AG04450 (cell line): ENCODE measurements at places on chromosomes 12 and 14.
A peak's percentile ranks its signal among the peaks of the same experiment; 100 is the strongest.

DNA sequence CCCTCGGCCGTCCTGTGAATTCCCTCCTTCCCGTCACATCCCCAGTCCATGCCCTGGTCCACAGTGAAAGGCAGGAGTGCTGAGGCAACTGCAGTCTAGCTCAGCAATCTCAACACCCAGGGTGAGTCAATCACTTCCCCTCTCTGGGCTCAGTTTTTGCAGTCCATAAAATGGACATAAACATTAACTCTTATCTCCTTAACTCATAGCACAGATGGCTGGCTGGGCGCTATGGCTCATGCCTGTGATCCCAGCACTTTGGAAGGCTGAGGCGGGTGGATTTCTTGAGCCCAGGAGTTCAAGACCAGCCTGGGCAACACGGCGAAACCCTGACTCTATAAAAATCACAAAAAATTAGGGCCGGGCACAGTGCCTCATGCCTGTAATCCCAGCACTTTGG is 32.4 kb downstream of the CAMKK2 start:
- no peak for DNase-seq

- DNase-seq: no peak
Measured at GRCh38 chr14:99177046-99177655, 94.8 kb downstream of the BCL11B start.

DNA sequence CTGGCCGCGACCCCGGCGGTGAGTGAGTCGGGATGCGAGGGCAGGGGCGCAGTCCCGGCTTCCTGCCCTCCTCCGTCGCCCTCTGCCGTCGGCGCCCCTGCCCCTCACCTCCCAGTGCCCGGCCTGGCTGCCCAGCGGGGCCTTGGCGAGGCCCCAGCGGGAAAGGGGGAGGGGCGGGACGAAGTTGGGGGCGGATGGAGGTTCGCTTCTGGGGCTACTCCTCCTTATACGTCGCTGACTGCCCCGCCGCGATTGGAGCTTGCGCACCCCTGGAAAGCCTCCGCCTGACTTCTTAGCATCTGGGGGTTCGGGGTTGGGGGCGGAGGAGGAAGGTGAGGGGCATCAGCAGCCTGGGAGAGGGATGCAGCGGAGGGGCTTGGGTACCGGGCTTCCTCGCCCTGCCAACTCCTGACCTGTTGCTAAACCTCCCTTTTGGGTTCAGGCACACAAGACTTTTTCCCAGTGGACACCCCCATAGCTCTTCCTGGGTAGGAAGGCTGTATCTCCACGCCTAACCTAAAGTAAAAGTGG is 406 bp downstream of the TMEM263 start:
- DNase-seq: peak; percentile 11

- DNase-seq: no peak
Measured at GRCh38 chr14:33370426-33370825, 431.7 kb downstream of the NPAS3 start.

GRCh38 chr12:76413121-76413520 is 64.9 kb upstream of the BBS10 start:
- no peak for DNase-seq

- peak; percentile 69 for DNase-seq
Measured at GRCh38 chr14:96267336-96267735, 11.3 kb downstream of the BDKRB1 start.

DNA sequence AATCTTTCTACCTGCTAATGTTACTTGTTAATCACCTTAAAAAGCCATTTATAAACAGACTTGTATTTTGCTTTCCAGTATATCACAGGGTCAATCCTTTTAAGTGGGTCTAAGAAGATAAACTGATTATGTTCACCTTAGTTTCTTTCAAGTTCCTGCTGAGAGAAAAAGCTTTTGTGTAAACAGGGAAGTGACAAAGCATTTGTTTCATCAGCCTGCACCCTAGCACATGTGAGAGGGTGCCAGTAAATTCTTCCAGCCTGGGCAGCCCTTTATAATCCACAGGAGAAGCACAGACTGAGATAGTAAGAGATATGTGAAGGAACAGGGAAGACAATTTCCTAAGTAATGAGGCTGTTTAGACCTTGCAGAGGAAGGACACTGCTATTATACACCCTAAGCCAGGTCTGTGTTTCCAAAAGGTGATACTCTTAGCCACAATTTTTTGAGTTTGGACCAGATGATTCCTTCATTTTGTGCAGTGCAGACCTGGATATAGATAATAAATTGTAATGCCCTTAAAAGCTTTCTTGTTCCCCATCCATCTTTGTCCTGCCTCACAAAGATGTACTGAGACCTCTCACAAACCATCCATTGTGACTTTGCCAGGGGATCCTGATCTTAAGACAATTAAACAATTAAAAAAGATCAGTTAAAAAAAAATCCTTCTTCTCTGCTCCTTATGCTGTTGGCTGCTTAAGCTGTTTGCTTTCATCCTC is 150.7 kb downstream of the KTN1 start:
- no peak for DNase-seq

GRCh38 chr14:75156901-75157300 is 19.5 kb downstream of the TMED10 start:
- DNase-seq: no peak

GRCh38 chr12:4135919-4136605 is 137.5 kb upstream of the CCND2 start:
- no peak for DNase-seq

DNA sequence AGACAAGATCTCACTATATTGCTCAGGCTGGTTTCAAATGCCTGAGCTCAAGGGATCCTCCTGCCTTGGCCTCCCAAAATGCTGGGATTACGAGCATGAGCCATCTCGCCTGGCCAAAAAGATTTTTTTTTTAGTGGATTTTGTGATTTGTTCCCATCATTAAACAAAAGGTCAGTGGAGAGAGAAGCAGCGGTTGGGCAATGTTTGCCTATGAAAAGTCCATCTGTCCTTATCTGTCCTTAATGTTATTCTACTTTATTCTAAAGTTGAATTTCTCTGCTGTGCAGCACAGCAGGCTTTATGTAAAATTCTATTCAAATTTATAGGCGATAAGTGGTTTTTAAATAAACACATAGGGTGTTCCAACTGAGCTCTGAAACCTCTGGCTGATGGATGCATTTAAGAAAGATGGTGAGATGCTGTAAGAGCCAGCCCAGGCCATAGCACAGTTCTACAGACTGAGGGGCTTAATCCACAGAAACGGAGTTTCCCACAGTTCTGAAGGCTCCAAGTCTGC is 18.8 kb downstream of the HCAR2 start:
- no peak for DNase-seq

DNA sequence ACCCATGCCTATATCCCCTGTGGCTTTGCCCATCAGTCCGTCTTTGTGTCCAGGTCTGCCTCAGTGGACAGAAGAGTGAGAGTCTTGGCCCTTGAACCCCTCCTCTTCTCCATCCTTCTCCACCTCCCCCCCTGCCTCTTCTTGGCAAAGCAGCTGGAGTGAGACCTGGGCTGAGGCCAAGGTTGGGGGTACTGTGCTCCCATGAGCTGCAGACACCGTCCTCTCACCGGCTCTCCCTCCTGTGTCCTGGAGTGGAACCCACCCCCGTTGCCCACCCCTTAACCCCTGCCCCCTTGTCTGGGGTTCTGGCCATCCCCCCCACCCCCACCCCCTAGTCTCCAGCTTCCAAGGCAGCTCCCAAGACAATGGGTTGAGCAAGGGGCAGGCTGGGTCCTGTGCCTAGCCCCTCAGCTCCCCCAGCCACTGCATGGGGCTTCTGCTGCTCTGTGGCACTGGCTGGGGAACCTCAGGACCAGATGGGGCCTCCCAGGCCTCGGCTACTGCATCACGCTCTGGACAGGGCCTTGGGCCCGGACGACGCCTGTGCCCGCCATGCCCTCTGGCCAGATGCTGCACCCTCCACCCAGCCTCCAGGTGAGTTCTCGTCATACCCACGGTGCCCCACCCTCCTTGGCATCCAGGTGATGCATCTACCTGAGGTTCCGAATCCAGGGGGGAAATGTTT is 35.7 kb downstream of the RTL1 start:
- DNase-seq: no peak

GRCh38 chr12:95784915-95785314 is 5.6 kb downstream of the NTN4 start:
- no peak for DNase-seq

DNA sequence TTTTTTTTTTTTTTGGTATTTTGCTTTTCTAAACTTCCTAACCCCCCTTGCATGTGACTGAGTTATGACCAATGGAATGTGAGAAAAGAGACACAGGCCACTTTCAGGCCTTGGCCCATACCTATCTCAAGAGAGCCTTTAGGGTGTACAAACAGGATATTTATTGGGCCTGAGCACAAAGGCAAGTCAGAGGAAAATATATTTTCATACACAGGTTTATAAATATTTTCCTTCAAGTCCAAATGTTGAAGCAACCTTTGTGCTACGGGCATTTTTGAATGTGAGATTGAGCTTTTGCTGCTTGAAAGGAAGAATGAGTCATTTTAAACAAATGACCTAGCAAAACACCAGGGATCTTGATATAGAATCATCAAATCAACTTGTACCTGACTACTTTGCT is 228.6 kb upstream of the E2F7 start:
- no peak for DNase-seq

DNA sequence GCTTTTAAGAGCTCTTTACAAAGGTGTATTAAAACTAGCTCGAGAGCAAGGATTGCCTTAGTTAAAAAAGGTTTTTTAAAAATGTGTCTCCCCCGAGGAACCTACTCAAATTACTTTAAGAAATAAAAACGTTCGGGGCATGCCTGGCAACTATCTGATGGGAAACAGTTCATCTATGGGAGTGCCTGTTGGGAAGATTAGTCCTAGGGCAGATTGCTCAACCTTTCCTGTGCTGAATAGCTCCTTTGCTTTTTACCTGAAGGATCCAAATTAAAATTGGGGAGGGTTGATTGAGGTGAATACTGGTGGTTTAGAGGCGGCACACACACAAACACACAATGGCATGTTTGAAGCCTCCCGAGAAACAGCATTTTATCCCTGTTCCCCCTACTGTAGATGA is 541.4 kb upstream of the ATP2B1 start:
- no peak for DNase-seq

DNA sequence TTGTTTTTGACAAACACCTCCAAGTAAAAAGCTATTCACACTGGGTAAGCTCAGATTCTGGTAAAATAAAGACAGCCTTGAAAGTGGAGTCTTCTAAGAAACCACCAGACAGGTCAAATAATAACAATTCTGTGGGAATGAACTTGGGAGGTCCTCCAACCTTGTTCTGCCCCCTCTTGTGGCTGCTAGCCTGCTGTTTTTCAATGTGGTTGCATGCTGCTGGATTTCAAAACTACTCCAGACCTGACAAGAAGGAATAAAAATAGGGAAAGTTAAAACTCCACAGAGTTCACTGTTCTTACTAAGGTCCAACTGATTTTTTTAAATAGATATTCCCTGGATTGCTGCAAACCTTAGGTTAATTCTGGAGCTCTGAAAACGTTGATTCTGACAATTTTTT is 32.2 kb upstream of the RIN3 start:
- no peak for DNase-seq

GRCh38 chr14:49745191-49745590 is 22.8 kb upstream of the KLHDC2 start:
- no peak for DNase-seq

DNA sequence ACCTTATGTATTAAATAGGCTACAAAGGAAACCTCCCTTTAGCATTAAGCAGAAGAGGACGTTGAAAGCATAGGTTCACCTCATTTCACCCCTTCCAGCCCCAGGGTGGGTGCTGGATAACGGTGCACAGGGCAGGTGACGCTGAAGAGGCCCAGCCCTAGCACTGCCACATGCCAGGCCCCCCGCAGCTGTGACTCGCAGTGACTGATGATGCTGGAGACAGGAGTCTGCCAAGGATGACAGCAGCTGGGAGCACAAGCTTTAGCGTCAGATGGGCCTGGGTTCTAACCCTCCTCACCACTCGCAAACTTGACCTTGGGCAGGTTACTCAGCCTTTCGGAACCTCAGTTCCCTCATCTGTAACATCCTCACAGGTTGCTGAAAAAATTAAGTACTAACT is 76.7 kb downstream of the TBK1 start:
- DNase-seq: no peak

DNA sequence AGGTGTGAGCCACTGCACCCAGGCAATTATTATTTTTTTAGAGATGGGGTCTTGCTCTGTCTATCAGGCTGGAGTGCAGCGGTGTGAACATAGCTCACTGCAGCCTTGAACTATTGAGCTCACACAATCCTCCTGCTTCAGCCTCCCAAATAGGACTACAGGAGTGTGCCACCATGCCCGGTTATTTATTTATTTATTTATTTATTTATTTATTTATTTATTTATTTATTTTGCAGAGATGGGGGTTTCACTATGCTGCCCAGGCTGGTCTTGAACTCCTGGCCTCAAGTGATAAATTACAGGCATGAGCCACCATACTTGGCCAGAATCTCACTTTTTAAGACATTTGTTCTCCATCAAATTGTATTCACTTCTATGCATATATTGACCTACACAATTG is 51.8 kb downstream of the SAV1 start:
- DNase-seq: no peak

GRCh38 chr12:9147461-9147860 is 31.7 kb upstream of the A2M start:
- DNase-seq: no peak

- no peak for DNase-seq
Measured at GRCh38 chr12:81953541-81953940, 194.4 kb upstream of the PPFIA2 start.

GRCh38 chr12:68539615-68539952 is 71.1 kb upstream of the RAP1B start:
- DNase-seq: no peak

- DNase-seq: no peak
Measured at GRCh38 chr12:33587784-33588712, 148.4 kb upstream of the SYT10 start.

DNA sequence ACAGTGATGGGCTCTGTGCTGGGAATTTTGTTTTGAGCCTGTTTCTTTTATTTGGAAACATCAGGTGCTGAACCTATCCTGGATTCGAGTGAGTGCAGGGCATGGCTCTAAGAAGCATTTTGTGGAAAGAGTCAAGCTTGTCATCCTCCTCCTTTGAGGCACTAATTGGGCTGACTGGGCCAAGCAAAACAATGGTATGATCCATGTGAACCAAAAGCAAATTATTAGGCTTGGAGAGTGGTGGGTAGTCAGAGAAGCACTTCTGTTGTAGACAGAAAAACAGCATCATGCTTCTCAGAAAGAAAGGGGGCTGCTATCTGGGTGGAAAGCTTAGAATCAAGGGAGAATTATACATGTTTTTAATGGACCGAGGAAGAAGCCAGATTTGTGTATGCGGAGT is 481.6 kb downstream of the DIO2 start:
- DNase-seq: no peak

GRCh38 chr14:100777818-100778525 is 47.9 kb upstream of the MEG3 start:
- DNase-seq: no peak

DNA sequence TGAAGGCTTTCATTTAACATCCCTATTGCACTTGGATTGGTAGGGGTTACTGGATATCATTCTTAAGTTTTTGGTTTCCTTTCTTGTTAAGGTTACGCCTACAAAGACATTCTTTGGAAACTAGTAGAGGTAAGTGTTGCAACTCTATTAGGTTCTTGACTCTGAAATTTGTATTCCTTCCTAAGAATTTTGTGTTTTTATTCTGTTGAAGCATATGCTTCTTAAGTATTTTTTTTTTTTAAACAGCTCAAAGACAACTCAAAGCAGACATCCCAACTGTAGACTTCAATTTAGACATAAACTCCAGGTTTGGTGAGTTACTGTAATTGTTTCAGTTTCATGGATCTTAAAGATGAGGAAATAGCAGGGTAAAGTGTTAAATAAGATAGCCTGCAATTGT is 1.1 kb upstream of the RBMS2 start:
- DNase-seq: no peak
